ENCODE measurements at places on chromosomes 3 and 15. TPM values are rescaled to one million over a fixed set of nuclear protein-coding genes. Genes with fewer than 3 reads are reported as not detected.

DNA sequence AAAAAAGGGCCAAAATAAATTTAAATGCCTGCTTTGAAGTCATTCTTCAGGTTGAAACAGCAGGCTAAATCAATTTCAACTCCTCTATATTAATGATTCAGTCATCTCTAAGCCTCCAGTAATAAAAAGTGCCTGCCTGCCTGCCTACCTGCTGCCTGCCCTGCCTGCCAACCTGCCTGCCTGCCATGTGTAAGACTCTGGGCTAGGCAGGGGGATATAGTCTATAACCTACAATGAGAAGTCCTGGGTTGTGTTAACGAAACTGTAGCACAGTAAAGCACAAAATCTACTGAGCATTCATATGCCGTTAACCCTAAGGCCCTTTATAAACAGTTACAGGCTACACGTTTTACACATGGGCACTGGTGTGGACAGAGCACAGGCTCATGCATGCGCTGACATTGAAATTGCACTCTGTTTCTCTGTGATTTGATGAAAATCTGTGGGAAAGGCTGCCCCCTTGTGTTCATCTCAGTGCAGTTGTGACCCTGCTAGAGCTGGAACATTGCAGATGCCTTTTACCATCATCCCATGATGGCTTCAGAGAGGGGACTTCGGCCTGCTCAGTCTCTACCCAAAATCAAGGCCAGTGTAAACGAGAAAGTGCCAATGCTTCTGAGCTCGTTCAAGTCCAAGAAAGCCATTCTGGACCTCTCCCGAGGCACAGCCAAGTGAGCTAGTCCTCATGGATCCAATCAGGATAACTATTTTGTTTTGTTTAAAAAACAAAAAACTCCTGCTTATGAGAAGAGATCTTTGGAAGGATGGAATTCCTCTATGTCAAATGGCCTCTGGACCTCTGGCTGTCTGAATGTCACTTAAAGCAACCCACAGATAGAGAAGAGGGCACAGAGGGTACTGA is 64.6 kb downstream of the EFL1 start:
- peak; percentile 31 for DNase-seq

DNA sequence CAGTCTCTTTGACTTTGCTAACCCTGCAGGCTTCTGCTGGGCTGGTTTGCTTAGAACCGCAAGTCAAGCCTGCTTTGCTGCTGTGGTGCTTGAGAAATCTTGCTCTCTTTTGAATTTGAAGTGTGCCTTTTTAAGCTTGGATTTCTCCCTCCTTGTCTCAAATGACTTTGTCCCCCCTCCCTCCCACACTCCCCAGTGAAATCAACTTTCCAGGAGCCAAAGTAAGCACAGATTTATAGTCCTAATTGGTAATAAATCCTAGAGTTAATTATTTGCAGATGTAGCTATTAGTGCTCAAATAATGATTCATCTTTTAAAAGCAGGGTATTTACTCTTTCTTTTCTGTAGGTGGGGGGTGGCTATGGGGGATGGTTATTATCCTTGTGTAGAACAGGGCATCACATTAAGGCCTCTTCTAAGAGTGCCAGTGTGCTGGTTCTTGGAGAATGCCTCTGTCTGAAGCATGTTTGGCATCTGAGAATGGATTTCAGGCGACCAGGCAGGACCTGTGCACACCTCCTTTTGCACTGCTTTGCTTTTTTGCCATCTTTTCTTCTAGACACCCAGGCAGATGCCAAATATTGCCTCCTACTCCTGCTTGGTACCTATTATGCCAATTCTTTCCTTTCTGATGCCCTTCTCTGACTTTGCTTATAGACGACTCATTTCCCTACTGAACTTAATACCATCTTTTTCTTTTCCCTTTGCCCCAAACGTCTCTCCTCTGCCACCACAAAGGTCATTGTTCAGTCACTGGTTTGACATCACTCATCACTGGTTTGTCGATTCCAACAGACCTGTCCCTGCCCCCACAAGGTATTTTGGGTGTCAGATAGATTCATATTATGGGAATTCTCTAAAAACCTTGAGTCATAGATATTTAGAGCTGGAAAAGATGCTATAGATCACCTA is 50.7 kb downstream of the CLDN11 start:
- no peak for DNase-seq

- DNase-seq: no peak
Observed at GRCh38 chr3:115062009-115062408, 85.1 kb downstream of the ZBTB20 start.

DNA sequence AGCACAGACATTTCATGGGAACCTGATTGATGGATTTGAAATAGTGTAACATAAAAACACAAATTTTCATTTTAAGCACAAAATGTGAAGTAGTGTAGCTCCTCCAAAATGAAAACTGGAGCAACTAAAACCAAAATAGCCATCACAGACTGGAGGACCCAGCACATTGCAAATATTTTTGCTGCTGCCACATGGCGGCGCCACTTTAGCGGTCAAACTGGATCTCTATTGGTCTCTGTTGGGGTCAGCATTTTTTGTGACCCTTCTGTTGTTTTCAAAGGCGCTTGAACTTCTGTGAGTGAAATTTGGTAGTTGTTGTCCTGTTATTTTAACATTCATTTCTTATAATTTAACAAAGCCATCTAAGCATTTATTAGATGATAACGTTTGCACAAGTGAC is 259.9 kb downstream of the IL20RB start:
- no peak for DNase-seq

The STRIT1 gene
- 2.2 TPM for total RNA-seq

The IQGAP1 gene
- 33.5 TPM for total RNA-seq

Data from heart right ventricle (tissue), 16 donors.